ENCODE measurements at places on chromosomes 16 and 17.

GRCh38 chr17:9647014-9647413, 1.7 kb downstream of the USP43 start:
- no peak for DNase-seq

- DNase-seq, result no peak
Observed at GRCh38 chr17:44598932-44599297, 41.6 kb downstream of the FZD2 start.

DNA sequence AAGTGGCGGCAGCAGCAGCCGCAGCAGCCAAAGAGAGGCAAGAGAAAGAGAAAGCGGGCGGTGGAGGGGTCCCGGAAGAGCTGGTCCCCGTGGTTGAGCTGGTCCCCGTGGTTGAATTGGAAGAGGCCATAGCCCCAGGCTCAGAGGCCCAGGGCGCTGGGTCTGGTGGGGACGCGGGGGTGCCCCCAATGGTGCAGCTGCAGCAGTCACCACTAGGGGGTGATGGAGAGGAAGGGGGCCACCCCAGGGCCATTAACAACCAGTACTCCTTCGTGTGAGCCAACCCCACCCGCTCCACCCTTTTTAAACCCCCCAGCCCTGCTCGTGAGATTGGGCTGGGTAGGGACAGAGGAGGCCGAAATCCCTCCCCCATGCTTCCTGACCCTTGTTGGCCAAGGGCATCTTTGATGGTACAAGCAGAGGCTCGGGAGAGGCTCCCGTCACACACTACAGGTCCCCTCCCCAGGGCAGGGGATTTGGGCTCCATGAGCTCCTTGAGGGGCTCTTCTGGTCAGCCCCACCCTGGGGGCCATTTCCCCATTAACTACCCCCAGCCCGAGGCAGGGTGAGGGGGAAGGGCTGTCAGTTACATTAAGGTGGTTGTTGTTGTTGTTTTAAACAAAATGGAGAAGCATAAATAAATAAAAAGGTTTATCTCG, 4.6 kb upstream of the ATP2A1 start:
- peak; percentile 37 for DNase-seq

DNA sequence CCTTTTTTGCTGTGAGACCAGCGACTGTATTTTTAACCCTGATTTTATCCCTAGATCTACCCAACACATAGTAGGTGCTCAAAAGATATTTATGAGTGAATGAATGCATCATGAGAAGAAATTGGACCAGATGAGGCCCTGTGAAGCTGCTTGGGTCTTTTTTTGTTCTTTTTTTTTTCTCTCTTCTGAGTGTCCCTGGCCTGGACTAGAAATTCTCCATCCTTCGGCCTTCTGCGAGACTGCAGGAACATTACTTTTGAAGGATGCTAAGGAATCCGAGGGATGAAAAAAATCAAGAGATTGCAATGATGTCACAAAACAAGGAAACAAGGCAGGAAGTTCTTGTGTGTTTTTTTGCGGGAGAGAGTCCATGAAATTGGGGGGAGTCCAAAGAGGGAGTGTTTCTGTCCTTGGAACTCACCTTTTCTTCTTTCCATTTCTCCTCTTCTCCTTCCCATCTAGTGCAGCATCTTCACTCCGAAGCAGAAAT, 560 bp upstream of the RUSF1 start:
- no peak for DNase-seq

DNA sequence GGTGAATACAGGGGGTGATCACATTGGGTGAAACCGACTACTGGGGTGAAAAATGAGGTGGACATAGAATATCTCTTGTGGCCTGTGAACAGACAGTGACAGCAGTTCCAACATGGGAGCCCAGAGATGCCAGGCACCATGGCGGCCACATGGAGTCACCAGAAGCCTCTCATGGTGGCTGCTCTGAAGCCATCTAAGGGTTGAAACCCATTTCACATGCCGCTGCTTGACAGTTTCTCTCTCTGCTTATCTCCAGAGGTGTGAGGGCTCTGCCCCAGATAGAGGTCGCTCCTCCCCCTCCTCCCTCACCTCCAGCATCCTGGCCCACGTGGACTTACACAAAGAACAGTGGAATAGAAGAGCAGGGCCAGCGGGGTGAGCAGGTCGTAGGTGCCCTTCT, 37.9 kb upstream of the PIK3R6 start:
- no peak for DNase-seq

- DNase-seq, result no peak
Observed at GRCh38 chr17:75465039-75465438, 8.6 kb downstream of the TMEM94 start.

GRCh38 chr16:86222965-86223551, 287.3 kb upstream of the FOXF1 start:
- no peak for DNase-seq

DNA sequence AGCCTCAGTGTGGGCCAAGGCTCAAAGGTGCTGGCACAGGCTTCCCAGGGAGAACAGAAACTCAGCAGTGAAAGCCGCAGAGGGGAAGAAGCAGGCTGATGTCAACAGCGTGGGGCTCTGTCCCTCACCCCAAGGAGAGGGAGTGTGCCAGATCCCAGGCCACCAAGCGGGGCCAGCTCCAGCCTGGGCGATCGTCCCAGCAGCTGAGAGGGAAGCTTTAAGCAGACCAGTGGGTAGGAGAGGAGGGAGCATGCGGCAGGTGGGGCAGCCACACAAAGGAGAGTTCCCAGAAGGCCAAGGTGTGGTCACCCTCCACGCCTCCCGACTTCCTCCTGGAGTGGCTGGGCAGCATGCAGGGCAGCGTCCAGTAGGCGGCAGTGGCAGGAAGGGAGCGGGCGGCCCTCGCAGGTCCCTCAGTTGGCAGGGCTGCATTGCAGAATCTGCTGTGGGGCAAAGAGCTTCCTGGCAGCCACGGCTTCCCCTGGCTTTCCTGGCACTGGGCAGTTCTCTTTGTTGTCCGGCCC, 6.0 kb downstream of the SYNGR2 start:
- DNase-seq, result no peak

GRCh38 chr16:50320310-50320709, 48.5 kb downstream of the BRD7 start:
- no peak for DNase-seq

DNA sequence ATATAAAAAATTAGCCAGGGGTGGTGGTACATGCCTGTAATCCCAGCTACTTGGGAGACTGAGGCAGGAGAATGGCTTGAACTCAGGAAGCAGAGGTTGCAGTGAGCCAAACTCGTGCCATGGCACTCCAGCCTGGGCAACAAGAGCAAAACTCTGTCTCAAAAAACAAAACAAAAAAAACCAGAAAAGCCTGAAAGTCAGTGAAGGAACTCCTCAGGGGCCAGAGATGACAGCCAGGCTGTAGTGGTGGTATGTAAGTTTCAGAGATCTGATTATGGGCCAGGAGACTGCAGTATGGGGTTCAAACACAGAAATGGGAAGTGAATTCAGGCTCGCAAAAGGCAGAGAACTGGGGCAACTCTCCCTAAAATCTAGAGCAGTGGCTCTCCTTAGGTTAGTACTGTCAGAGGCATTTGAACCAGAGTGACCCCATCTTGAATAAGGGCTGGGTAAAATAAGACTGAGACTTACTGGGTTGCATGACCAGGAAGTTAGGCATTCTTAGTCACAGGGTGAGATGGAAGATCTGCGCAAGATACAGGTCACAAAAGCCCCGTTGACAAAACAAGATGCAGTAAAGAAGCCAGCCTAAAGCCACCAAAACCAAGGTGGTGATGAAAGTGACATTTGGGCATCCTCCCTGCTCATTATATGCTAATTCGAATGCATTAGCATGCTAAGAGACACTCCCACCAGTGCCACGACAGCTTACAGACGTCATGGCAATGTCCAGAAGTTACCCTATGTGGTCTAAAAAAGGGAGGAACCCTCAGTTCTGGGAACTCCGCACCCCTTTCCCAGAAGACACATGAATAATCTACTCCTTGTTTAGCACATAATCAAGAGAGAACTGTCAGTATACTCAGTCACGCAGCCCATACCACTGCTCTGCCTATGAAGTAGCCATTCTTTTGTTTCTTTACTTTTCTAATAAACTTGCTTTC, 120.2 kb upstream of the XYLT1 start:
- DNase-seq, result peak; percentile 24

DNA sequence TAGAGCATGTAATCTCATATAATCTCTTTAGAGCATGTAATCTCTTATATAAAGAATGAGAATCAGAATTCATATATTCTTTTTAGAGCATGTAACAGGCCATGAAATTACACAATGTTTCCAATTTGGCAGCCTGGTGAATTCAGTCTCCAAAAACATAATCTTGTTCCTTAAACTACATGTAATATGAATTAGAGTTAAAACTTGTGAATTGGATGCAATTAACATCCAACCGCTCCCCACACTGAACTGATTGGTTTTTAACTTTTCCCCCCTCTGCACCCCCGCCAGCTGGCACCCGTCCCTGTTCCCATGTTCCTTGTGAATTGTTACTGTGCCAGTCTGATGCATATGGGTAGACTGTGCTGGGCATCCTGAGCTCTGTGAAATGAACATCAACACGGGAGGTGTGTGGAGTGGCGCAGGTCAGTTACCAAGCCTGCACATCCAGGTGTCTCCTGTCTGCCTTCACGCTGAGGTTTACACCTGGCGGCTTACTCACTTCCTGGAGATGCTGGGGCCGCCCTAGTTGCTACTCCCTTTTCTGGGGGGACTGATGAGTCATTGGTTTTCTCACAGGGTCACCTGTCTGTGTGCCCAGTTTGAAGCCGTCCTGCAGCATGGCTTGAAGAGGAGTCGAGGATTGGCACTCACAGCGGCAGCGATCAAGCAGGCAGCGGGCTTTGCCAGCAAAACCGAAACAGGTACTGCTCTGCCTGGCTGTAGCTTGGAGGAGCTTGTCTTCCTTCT, 50.4 kb downstream of the SNX29 start:
- no peak for DNase-seq

DNA sequence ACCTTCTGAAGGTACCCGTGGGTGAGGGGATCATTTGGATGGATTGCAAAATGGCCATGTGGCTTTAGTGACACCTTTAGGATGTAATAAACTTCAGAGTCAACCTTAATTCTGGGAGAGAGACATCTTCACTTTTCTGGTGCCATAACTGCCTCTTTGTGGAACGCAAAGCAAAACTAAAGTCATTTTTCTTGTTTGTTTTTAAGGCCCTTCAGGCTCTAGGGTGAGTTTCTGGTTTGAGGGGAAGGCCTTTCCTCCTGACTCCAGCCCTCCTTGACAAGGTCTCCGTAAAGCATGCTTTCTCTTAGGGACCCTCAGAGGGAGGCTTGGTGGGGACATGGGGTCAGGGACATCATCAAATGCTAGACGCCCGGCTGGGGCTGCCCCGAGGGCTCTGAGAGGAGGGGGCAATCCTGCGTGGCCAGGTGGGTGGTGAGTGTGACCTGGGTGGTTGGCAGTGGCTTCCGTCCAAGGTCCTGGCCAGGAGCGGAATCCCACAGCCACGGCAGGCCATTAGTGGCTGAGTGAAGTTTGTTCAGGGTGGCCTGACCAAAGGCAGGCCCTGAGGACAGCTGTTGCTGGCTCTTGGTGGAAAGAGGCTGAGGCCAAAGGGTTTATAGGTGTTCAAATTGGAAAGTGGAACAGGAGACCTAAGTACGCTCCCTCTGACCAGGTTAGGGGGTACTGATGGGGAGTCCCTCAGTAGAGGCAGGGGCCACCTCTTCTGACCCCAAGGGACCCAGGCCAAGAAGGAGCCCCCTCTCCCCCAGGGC, 112.2 kb downstream of the METRNL start:
- no peak for DNase-seq

Measured in stimulated activated CD8-positive, alpha-beta memory T cell treated with anti-CD3 and anti-CD28 coated beads, Interleukin-12 subunit alpha, Interleukin-12 subunit beta, amount 100 ng/mL, for 4 hours (primary cell).